Purkinje cell (primary cell): ENCODE measurements at places on chromosomes 1 and 21. TPM values are rescaled to one million over a fixed set of nuclear protein-coding genes. Genes with fewer than 3 reads are reported as not detected.

The B3GALT5 gene
- polyA plus RNA-seq, result 0.11 TPM in 1 of 2 replicates, not detected in the other

The GPR37L1 gene
- 25.0 and 33.3 TPM in 2 replicates for polyA plus RNA-seq

The PROX1 gene
- polyA plus RNA-seq, result 0.26 and 1.8 TPM in 2 replicates

The EFNA1 gene
- 1.4 and 3.8 TPM in 2 replicates for polyA plus RNA-seq

The ISG20L2 gene
- polyA plus RNA-seq, result 1.8 and 2.5 TPM in 2 replicates

The CGN gene
- 0.18 and 1.5 TPM in 2 replicates for polyA plus RNA-seq

The ADAM30 gene
- not detected in 2 replicates for polyA plus RNA-seq
